ENCODE measurements at places on chromosomes 6 and 20.
A peak's percentile ranks its signal among the peaks of the same experiment; 100 is the strongest.

DNA sequence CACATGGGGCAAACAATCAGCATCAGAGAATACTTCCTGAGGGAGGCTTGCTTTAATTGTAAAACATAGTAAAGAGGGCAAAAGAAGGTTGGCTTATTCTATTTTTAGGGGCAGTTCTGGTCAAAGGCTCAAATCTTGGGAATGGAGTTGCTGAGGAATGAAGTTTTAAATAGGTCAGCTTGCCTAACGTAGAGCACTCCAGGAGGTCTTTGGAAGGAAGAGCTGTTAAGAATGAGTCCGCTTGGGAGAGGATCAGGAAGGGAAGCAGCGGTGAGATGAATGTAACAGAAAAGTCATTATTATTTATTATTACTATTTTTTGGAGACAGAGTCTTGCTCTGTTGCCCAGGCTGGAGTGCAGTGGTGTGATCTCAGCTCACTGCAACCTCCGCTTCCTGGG is 108.7 kb downstream of the ZFAND3 start:
- H3K4me3 ChIP-seq, result no peak overlapping the region
- H3K36me3 ChIP-seq, result peaks cover 16% of the 10 kb centered on the region
- DNase-seq, result no peak
- H3K27ac ChIP-seq, result no peak overlapping the region
- H3K27me3 ChIP-seq, result no peaks in the 10 kb centered on the region

DNA sequence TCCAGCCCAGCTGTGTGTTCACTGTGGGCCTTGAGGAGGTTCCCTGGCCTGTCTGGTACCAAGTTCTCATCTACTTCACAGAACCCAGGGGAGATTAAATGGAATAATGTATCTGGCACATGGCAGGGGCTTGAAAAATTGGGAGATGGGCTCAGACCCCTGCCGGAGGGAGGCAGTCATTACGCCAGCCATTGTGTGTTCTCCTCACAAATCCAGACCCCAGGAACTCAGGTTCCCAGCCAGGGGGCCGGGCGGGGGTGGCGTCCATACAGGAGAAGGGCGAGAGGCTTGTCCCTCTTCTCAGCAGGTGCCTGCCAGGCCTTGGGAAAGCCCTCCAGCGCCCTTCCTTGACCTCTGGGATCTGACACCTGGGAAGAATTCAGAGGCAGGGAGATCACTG is 8.1 kb downstream of the NOL4L start:
- H3K4me1 ChIP-seq, result peaks cover 48% of the 10 kb centered on the region
- no peak overlapping the region for H3K27ac ChIP-seq
- no peaks in the 10 kb centered on the region for H3K36me3 ChIP-seq

DNA sequence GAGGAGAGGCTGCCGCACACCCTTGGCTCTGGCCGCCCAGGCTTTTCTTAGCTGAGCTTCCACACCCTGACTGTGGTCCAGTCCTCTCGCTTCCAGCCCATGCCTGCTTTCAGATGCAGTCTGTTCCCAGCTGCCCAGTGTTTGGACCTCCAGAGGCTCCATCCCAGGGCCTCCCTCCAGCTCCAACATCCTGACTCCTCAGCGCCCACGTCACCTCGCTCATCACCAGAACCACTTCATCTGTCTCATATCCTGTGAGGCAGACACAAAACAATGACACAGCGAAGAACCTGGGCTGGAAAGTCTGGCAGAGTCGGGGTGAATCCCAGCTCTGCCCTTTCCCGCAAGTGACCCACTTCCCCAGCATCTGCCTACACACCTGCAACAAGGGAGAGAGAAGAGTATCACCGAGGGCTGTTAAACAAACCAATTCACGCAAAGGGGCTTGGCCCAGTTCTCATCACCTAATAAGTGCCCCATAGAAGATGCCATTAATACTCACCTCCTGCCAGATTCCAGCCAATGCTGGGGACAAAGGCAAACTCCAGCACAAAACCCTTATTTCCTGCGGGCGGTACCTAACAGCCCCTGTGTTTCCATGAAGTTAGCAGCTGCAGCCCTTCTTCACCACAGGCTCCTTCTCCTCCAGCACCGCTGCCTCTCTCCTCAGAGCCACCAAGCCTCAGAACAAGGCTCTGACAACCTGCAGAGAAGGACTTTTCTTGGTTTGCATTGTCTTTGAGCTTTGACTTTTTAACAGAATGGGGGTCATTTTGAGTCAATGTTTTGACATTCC is 133.4 kb upstream of the CDH4 start:
- H3K27ac ChIP-seq, result no peak overlapping the region
- H3K27me3 ChIP-seq, result peaks cover 12% of the 10 kb centered on the region
- DNase-seq, result no peak
- H3K36me3 ChIP-seq, result no peaks in the 10 kb centered on the region

DNA sequence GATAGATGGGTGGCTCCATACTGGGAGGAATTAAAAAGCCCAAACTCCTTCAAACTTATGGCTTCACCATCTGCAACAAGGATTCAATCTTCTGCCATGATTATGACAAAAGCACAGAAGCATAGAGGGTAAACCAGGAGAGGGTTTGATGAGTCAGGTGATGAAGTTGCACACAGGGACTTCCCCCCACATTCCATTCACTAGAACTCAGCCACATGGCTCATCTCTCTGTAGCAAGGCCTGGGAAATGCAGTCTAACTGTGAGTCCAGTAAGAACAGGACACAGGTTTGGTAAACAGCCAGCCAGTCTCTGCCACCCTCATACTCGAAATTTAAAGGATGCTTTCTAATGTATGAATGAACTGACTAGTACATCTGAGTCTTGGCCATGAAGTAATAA is 142.9 kb downstream of the HIVEP2 start:
- peaks cover 65% of the 10 kb centered on the region for H3K36me3 ChIP-seq
- no peaks in the 10 kb centered on the region for H3K27me3 ChIP-seq
- DNase-seq, result peak; percentile 48
- H3K27ac ChIP-seq, result peak overlapping the region; percentile 89
- H3K4me1 ChIP-seq, result peaks cover 86% of the 10 kb centered on the region

DNA sequence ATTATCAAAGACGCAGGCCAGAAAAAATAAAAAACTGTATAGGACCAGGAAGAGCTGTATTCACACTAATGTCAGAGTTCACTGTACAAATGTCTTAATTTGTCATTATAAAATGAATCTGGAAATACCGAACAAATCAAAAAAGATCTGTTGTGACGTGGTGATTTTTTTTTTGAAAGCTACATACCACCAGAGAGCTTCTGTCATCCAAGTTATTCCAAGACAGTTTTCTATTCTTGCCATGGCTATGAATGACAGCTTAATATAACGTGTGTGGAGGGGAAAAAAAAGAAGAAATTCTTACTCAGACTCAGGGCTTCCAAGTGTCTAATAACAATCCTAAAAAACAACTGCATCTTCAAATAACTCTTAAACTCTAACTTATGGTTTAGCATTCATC is 328.8 kb upstream of the BTBD3 start:
- H3K27me3 ChIP-seq, result no peaks in the 10 kb centered on the region
- no peak overlapping the region for H3K4me3 ChIP-seq
- H3K36me3 ChIP-seq, result no peaks in the 10 kb centered on the region
- H3K27ac ChIP-seq, result no peak overlapping the region

- peak overlapping the region; percentile 16 for H3K27ac ChIP-seq
- no peak for DNase-seq
- H3K4me1 ChIP-seq, result no peaks in the 10 kb centered on the region
- H3K4me3 ChIP-seq, result no peak overlapping the region
- no peaks in the 10 kb centered on the region for H3K36me3 ChIP-seq
Measured at GRCh38 chr6:163263998-163264661, 150.4 kb upstream of the QKI start.
